ENCODE measurements at places on chromosomes 11 and 22.

- DNase-seq: no peak
- H3K4me3 ChIP-seq: peak overlapping the region; percentile 66
- no peaks in the 10 kb centered on the region for H3K27me3 ChIP-seq
- peak overlapping the region; percentile 37 for H3K27ac ChIP-seq
- no peaks in the 10 kb centered on the region for H3K36me3 ChIP-seq
Observed at GRCh38 chr11:134468081-134468668, 56.1 kb upstream of the B3GAT1 start.

DNA sequence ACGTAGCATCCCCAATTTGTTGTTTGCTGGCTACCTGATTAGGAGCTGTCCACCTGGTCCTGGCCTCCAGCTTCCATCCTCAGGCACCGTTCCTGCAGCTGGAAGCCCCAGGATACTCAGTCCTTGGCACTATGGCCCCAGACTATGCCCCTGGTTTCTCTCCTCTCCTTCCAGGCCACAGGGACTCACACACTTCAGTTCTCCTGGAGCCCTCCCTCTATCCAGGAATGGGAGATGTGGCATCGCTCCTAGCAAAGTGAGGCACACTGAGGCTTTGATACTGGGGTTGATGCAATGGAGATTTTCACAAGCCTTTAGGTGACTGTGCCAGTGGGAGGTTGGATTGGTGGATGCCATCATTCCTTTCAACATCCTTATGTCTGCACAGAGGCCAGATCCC, 142.8 kb upstream of the B3GAT1 start:
- no peaks in the 10 kb centered on the region for H3K4me1 ChIP-seq
- H3K4me3 ChIP-seq: no peak overlapping the region
- DNase-seq: peak; percentile 1
- H3K27me3 ChIP-seq: no peaks in the 10 kb centered on the region
- no peaks in the 10 kb centered on the region for H3K36me3 ChIP-seq

- no peak overlapping the region for H3K27ac ChIP-seq
- no peak overlapping the region for H3K4me3 ChIP-seq
- no peak for DNase-seq
- H3K27me3 ChIP-seq: peaks cover 7% of the 10 kb centered on the region
- no peaks in the 10 kb centered on the region for H3K36me3 ChIP-seq
- H3K4me1 ChIP-seq: peaks cover 3% of the 10 kb centered on the region
Observed at GRCh38 chr11:57650739-57651090, 1.0 kb upstream of the YPEL4 start.

- peak; percentile 84 for DNase-seq
- H3K36me3 ChIP-seq: no peaks in the 10 kb centered on the region
- no peaks in the 10 kb centered on the region for H3K27me3 ChIP-seq
- no peaks in the 10 kb centered on the region for H3K4me1 ChIP-seq
Observed at GRCh38 chr11:7019500-7020182, 505 bp downstream of the ZNF214 start.

GRCh38 chr11:63945477-63946163, 6.8 kb downstream of the NAA40 start:
- peak overlapping the region; percentile 18 for H3K4me3 ChIP-seq
- no peaks in the 10 kb centered on the region for H3K27me3 ChIP-seq
- peak overlapping the region; percentile 36 for H3K27ac ChIP-seq
- no peaks in the 10 kb centered on the region for H3K4me1 ChIP-seq
- H3K36me3 ChIP-seq: peaks cover 7% of the 10 kb centered on the region
- peak; percentile 82 for DNase-seq

DNA sequence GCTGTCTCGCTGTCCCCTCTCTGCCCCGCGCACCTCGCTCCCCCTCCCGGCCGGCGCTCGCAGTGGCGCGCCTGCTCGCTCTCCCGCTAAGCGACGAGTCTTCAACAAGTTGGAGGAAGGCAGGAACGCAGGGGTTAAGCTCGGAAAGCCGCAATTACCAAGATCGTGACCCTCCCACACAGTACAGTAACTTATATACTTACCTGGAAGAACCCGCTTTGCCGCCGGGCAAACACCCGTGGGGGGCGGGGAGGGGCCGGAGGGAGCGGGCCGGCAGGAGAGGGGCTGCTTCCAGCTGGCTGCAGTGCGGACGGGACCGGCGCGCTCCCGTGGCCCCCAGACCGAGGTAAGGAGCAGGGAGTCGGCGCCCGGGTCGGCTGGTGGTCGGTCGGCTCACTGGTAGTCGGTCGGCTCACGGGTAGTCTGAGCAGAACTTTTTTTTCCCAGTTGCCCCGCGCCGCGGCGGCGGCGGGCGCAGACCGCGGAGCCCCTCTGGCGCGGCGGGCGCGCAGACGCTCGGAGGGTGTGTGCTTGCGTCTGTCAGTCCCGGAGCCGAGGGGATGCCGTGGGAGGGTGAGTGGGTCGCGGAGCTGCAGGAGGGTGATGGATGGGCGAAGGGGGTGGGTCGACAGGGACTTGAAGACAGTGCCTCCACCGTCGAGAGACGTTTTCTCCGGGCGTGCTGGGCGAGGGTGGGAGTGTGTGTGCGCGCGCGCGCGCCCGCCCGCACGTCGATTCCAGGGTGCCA, 101.2 kb upstream of the HSD17B12 start:
- DNase-seq: peak; percentile 52
- peak overlapping the region; percentile 43 for H3K4me3 ChIP-seq
- H3K27me3 ChIP-seq: peaks cover 68% of the 10 kb centered on the region
- H3K4me1 ChIP-seq: peaks cover 12% of the 10 kb centered on the region
- H3K36me3 ChIP-seq: no peaks in the 10 kb centered on the region

DNA sequence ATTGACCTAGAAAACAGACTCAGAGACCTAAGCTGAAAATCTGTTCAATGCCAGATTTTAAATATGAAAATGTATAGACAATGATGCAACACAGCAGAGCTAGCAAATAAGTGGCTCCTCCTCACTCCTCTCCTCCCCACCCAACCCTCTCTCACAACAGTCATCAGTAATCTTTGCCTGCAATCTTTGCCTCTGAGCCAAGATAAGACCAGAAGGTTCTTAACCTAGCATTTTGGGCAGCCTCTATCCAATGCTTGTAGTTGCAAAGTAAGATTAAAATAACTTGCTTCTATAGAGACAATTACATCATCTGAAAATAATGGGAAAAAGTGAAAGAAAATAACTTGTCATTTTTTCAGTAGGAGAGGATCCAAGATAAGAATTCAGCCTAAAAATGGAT, 117.3 kb downstream of the PARVA start:
- no peaks in the 10 kb centered on the region for H3K4me1 ChIP-seq
- no peak overlapping the region for H3K4me3 ChIP-seq
- no peak overlapping the region for H3K27ac ChIP-seq
- H3K27me3 ChIP-seq: no peaks in the 10 kb centered on the region
- DNase-seq: no peak

GRCh38 chr11:96079691-96080090, 155.8 kb upstream of the MTMR2 start:
- no peaks in the 10 kb centered on the region for H3K27me3 ChIP-seq
- peaks cover 41% of the 10 kb centered on the region for H3K4me1 ChIP-seq
- H3K36me3 ChIP-seq: no peaks in the 10 kb centered on the region
- no peak overlapping the region for H3K27ac ChIP-seq
- H3K4me3 ChIP-seq: no peak overlapping the region
- DNase-seq: no peak

DNA sequence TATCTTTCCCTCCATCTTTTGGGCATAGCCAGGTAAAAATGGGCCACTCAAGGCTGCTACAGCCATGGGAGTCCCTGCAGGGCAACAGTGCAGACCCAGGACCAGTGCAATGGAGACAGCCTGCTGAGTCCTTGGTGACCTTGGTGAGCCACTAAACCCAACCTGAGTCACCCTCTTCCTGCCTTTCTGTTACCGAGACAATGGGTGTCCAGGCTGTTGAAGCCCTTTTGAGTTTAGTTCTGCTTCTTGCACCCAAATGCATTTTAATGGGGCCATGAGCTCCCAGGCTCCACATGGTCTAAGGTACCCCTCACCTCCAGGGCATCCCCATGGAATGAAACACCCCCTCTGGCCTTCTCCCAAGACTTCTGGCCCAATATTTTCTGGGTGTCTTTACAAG, 874 bp upstream of the PLAAT4 start:
- H3K4me3 ChIP-seq: no peak overlapping the region
- H3K36me3 ChIP-seq: peaks cover 1% of the 10 kb centered on the region
- H3K4me1 ChIP-seq: peaks cover 44% of the 10 kb centered on the region
- H3K27ac ChIP-seq: peak overlapping the region; percentile 81
- no peak for DNase-seq

- H3K27me3 ChIP-seq: peaks cover 18% of the 10 kb centered on the region
- H3K36me3 ChIP-seq: no peaks in the 10 kb centered on the region
- no peak overlapping the region for H3K4me3 ChIP-seq
Observed at GRCh38 chr11:61552108-61552635, 28.7 kb downstream of the SYT7 start.

DNA sequence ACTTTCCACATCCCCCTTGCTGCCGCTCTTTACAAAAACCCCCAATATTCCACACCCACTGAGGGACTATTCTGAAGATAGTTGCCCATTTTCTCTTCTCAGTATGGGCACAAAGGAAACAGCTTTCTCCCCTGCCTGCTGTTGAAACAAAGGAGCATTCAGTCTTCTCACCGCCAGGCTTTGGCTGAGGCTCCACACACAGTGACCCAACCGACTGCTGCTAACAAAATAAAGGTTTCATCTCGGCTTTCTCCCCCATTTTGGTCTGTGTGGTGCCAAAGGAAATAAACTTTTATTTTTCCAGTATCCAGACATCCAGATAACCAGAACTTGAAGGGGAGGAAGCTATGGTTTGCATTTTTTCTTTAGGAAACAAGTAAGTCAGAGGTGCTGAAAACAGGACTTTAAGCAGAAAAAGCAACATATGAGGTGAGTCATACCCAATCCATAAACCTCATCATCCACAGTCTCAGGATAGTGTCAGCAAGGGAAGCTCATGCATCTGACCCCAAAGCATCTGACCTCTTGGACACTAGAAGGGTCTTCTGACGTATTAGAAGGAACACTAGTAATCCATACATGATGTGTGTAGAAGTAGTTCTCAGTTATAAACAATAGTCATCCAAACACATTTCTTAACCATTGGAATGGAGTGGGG, 6.4 kb downstream of the CLMP start:
- no peak overlapping the region for H3K27ac ChIP-seq
- H3K4me3 ChIP-seq: no peak overlapping the region
- DNase-seq: no peak
- peaks cover 3% of the 10 kb centered on the region for H3K4me1 ChIP-seq
- no peaks in the 10 kb centered on the region for H3K36me3 ChIP-seq

GRCh38 chr11:34865261-34865660, 50.9 kb downstream of the APIP start:
- H3K4me1 ChIP-seq: no peaks in the 10 kb centered on the region
- H3K36me3 ChIP-seq: no peaks in the 10 kb centered on the region
- DNase-seq: no peak
- H3K27me3 ChIP-seq: no peaks in the 10 kb centered on the region
- H3K4me3 ChIP-seq: no peak overlapping the region

DNA sequence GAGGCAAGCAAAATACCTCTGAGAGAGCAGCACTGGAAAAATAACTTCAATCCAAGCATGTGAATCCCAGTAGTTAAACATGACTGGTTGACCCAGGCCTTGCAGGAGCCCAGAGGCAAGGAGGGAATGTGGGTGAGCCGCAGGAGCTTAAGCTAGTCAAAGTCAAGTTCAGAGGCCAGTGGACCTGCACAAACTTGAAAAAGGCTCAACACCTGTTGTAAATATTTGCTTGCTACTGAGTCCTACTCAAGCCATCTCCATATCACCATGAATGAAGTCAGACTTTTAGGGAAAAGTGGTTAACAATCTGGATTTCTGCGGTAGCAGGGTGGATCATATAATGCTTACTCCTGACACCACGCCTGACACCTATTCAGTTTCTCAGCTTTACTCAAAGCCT, 4.8 kb upstream of the CAT start:
- no peak overlapping the region for H3K27ac ChIP-seq
- no peak overlapping the region for H3K4me3 ChIP-seq
- H3K4me1 ChIP-seq: no peaks in the 10 kb centered on the region
- no peaks in the 10 kb centered on the region for H3K27me3 ChIP-seq
- no peak for DNase-seq

DNA sequence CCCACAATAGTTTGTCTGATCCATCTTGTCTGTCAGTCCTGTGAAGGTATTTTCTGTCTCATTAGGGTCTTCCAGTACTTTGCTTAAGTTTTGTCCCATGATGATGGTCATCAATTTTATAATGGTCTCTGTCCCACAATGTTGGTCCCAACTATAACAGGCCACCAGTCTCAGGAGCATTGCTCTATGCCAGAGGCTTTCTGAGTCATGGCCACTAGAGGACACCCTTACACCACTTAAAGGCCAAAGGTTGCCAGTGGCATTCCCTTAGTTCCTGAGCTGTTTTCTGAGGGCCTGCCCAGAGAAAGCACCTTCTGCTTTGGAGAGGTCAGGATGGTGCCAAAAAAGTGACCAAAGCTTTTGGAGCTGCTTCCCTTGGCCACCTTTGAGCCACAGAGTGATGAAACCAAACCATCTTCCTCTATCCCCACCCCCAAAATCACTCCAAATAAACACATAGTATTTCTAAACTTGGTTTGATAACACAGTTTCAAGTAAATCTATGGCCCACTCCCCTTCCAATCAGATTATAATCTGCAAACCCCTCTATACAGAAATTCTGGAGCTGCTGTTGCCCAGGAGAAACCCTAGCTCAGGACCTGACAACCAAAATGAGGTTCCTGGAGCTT, 19.3 kb downstream of the EIF3F start:
- no peaks in the 10 kb centered on the region for H3K27me3 ChIP-seq

GRCh38 chr11:120918257-120918656, 105.6 kb upstream of the TBCEL start:
- H3K27ac ChIP-seq: no peak overlapping the region
- H3K4me1 ChIP-seq: no peaks in the 10 kb centered on the region
- no peaks in the 10 kb centered on the region for H3K27me3 ChIP-seq
- no peak overlapping the region for H3K4me3 ChIP-seq
- H3K36me3 ChIP-seq: no peaks in the 10 kb centered on the region

GRCh38 chr11:26762089-26762488, 40.2 kb upstream of the SLC5A12 start:
- H3K27me3 ChIP-seq: no peaks in the 10 kb centered on the region
- H3K27ac ChIP-seq: no peak overlapping the region
- no peak overlapping the region for H3K4me3 ChIP-seq

GRCh38 chr11:130068546-130068985, 1.1 kb upstream of the APLP2 start:
- DNase-seq: no peak
- H3K4me3 ChIP-seq: peak overlapping the region; percentile 65
- H3K36me3 ChIP-seq: no peaks in the 10 kb centered on the region
- H3K4me1 ChIP-seq: peaks cover 5% of the 10 kb centered on the region
- H3K27ac ChIP-seq: peak overlapping the region; percentile 94

GRCh38 chr22:31305194-31305593, 12.9 kb upstream of the PIK3IP1 start:
- H3K4me1 ChIP-seq: no peaks in the 10 kb centered on the region
- no peaks in the 10 kb centered on the region for H3K36me3 ChIP-seq
- no peak overlapping the region for H3K27ac ChIP-seq
- no peak overlapping the region for H3K4me3 ChIP-seq
- no peak for DNase-seq
